ENCODE measurements at places on chromosomes 16 and 17.

DNA sequence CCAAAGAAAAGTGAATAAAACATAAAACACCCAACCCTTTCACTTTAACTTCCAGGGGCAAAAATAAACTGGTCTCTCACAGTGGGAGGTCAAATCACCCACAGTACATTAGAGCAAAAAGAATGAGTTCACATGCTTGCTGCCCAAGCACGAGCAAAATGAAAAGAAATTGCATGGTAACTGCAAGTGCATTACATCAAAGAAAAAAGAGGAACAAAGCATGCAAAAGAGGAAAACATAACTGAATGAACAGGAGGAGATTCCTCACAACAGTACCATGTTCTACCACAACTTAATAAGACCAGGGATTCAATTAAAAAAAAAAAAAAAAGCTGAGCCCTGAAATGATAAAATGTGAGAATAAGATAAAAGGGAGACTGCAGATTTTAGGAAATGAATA, 12.3 kb downstream of the DNAH2 start:
- DNase-seq, result no peak

DNA sequence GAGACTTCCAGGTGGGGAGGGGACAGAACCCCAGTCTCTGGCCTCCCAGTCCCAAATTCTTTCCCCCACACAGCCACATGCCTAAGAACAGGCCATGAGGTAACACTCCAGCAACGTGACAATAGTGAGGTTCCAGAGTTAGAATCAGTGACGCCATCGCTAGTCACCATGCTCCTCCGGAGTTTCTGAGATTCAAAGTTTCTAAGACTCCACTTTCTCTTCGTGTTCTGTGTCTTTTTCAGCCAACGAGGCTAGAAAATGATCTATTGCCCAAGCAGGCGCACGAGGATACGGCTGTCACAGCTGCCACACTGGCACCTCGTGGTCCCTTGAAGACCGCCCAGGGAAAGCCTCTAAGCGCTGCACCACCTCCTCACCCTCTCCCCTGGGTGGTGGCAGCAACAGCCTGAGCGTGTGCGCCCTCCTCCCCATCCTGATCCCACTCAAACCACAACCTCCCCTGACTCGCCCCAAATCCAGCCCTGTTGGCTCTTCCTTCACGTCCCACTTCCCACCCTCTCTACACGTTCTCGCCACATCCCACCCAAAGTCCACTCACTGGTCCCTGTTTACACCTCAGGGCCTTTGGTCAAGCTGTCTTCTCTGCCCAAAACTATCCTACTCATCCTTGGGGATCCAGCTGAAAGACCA, 1.0 kb downstream of the MCRIP1 start:
- peak; percentile 52 for DNase-seq

GRCh38 chr17:57195785-57196460, 60.4 kb upstream of the MSI2 start:
- no peak for DNase-seq

- no peak for DNase-seq
Measured at GRCh38 chr16:13077816-13078215, 176.4 kb downstream of the SHISA9 start.

DNA sequence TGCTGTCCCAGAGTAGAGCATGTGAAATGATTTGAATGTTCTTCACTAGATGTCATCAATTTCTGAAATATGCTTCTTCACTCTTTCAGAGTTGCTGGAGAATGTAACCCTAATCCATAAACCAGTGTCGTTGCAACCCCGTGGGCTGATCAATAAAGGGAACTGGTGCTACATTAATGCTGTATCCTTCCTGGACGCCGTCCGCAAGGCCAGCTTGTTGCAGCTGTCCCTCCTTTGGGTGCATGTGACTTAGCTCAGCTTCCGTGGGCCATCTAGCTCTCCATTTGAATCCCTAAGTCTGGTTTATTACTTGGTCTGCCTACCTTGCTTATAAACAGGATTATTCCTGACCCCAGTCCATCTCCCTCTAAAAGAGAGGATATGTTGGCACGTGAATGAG, 58.8 kb downstream of the USP10 start:
- no peak for DNase-seq

DNA sequence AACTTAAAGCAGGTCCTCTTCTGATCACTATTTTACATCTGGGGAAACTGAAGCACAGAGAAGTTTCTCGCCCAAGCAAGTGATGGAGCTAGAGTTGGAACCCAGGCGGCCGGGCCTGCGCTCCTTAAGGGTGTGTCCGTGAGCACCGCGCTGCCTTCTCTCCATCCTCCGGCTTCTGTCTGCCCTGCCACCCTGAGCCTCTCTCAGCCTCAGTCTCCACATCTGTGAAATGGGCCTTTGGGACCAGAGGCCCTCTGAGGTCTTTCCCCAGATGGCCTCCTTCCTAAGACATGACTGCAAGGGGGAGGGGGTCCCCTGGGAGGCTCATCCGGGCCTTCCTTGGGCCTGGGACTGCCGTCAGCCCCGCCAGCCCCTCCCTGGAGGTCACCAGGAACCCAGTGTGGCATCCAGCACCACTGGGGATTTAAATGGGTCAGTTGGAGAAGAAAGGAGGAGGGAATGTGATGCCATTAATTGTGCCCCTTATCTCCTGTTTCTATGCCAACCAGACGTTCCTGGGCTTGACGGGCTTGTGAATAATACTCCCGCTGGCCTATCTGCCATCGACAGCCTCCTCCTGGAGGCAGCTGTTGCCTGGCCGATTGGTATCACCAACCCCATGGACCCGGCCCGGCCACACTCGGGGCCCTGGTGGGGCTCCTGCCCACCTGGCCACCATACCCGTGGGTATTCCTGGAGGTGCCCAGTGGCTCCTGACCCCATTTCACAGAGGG, 5.1 kb downstream of the ZFPM1 start:
- DNase-seq, result no peak

- no peak for DNase-seq
Measured at GRCh38 chr17:35801583-35802224, 6.3 kb upstream of the MMP28 start.

- peak; percentile 36 for DNase-seq
Measured at GRCh38 chr17:47203984-47204721, 5.0 kb upstream of the MYL4 start.

GRCh38 chr16:20901436-20902112, 1.0 kb downstream of the LYRM1 start:
- peak; percentile 36 for DNase-seq

DNA sequence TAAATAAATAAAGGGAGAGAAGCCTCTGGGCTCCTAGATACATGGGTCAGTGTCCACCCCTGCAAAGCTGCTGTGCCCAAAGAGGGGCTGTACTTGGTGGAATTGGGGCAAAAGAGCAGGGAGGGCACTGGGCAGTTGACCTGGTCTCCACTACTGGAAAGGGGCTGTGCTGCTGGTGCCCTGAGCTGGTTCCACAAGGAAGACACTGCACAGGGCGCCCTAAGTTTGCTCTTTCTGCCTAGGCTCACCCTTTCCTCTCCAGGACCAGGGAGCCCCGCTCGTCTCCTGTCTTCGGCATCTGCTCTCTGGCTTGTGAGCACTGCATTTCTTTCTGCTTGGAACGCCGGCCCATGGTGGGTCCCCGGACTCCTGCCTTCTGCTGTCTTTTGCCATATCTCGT, 161.9 kb downstream of the SEC14L1 start:
- DNase-seq, result no peak

GRCh38 chr16:55643161-55643970, 12.4 kb upstream of the SLC6A2 start:
- DNase-seq, result no peak
